ENCODE measurements at places on chromosomes 6 and 20.

GRCh38 chr6:40953486-40953885 lies 85.5 kb downstream of the UNC5CL start:
- no peak for DNase-seq

GRCh38 chr20:4045741-4046140 lies 30.4 kb upstream of the RNF24 start:
- no peak for DNase-seq

DNA sequence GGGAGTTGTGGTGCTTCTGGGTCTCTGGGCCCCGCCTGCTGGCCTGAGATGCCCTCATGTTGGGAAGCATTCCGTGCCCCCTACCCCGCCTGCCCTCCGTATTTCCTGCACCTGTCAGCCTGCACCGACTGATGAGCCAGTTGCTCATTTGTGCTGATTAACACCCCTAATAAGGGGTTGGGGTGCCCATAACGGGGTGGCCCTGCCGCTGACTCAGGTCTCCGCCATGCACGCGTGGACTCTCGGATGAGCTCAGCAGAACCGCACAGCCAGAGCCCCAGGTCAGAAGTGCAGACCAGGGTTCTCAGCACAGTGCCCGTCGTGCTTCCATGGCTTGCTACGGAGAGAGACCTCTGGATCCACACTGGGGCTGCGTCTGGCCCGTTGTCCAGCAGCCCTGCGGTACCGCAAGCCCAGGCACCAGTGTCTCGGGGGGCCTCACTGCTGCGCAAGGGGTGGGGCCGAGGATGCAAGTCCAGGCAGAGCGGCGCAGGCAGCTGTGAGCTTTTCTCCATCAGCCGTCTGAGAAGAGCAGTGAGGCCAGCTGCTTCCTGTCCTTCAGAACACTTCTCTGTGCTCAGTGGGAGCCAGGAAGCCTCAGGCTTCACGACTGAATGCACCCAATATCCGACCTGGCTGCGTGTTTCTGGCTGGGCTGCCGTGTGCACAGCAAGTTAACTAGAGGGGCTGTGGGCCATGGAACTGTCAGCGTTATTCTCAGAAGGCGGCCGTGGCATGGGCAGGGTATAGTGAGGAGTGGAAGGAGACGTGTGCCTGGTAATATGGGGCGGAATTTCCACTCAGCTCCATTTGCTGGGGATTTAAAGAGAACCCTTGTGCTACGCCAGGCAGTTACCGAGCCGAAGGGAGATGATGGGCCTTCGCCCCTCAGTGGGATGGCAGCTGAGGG lies 18.6 kb downstream of the MTG2 start:
- DNase-seq = no peak

DNA sequence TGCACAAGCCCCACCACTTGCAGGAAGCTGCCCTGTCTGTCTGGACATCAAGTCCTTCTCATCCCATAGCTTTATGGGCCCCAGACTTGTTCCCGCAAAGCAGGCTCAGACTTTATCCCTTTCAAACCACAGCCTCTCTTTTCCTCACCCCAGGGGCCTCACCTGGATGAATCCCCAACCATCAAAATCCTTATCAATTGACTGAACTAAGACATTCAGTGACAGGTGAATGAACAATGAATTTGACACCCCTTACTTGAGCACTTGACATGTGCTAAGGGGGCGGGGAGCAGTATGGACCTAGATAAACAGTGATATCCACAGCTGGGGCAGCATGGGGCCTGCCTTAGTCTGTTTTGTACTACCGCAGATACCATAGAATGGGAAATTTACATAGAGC lies 5.0 kb downstream of the RAB44 start:
- DNase-seq = no peak

DNA sequence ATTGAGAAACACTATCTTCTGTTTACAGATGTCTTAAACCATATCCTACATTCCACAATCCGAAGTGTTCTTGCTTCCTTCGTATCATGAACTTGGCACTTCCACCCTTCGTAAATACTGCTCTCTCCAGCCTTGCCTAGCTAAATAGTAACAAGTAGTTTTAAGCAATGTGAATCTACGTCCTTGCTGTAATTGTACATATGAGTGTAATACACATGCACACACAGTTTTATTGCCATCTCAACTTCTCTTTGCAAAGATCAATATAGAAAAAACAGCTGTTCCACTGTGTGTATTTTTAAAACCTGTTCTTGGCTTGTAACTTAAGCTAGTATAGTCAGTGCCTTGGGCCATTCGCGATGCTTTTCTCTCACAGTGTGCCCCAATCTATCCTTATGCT lies 1524.7 kb downstream of the GRIK2 start:
- DNase-seq = no peak

DNA sequence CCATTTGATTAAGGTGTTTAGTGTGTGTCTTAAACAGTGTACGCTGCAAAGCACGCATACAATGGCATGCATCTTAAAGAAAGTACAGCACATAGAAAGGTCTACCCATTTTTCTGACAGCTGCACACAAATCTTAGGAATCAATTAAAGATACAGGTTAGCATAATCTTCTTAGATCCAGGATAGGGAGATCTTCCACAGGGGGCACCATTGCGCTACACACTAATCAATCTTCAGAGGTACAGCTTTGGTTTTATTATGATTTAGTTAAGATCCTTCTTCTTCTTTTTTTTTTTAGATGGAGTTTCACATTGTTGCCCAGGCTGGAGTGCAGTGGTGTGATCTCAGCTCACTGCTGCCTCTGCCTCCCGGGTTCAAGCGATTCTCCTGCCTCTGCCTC lies 63.7 kb upstream of the BEND3 start:
- DNase-seq = no peak

GRCh38 chr6:26045065-26045927 lies 41.9 kb upstream of the HFE start:
- no peak for DNase-seq

GRCh38 chr6:113539202-113539601 lies 317.9 kb upstream of the MARCKS start:
- no peak for DNase-seq

- DNase-seq = no peak
These were observed 36.4 kb downstream of the HLA-DPB1 start for GRCh38 chr6:33112148-33112547.

GRCh38 chr20:46400828-46401477 lies 5.5 kb downstream of the ELMO2 start:
- no peak for DNase-seq

- DNase-seq = no peak
These were observed 469.1 kb upstream of the RUNX2 start for GRCh38 chr6:44858998-44859397.

DNA sequence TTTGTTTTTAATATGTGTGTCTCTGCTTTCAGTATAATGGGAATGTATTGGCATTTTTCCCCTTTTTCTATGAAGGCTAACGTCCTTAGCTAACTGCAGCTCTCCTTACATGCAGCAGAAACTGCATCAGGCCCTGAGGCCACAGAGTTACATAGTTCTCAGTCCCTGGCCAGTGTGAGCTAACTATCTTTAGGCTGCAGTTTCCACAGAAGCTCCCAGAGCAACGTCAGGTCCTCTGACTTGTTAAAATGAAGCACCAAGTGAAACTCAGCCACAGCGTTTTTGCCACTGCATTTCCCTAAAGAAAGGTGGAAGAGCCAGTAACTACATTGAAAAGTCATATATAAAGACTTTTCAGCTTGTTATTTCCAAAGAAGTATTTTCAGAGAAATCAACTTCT lies 244.7 kb downstream of the CBLN4 start:
- no peak for DNase-seq

GRCh38 chr6:148186916-148187315 lies 155.7 kb upstream of the SASH1 start:
- no peak for DNase-seq

- DNase-seq = no peak
These were observed 24.8 kb downstream of the SUN5 start for GRCh38 chr20:32979201-32979998.

DNA sequence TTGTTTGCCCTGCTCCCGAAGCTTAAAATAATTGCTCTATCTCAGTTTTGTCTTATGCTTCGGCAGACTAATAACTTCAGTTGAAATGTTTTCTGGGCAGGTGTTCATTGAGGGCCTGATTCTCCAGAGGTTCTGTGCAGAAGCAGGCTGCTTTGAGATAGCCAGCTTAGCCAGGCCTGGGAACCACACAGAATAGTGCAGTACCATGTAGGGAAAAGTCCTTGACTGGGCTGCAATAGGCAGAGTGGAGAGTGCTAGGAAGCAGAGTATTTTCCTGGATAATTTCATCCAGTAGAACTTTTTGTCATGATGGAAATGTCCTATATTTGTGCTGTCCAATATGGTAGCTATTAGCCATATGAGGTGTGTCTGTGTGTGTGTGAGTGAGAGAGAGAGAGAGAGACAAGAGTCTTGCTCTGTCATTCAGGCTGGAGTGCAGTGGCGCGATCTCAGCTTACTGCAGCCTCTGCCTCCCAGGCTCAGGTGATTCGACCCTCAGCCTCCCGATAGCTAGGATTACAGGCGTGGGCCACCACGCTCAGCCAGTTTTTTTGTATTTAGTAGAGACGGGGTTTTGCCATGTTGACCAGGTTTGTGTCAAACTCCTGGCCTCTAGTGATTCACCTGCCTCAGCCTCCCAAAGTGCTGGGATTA lies 15.9 kb downstream of the TOP1 start:
- DNase-seq = no peak

DNA sequence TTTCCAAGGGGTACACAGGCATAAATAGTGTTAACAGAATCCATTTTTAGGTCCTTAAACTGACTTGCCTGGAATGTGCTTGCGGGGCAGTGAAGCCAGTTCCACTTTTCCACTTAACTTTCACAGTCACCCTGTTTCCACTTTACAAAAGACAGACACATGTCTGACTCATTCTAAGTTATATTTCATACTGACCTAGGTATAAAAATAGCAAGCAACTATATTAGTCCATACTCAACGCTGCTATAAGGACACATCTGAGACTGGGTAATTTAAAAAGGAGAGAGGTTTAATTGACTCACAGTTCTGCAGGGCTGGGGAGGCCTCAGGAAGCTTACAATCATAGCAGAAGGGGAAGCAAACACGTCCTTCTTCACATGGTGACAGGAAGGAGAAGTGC lies 88.2 kb downstream of the MTFR2 start:
- DNase-seq = no peak

DNA sequence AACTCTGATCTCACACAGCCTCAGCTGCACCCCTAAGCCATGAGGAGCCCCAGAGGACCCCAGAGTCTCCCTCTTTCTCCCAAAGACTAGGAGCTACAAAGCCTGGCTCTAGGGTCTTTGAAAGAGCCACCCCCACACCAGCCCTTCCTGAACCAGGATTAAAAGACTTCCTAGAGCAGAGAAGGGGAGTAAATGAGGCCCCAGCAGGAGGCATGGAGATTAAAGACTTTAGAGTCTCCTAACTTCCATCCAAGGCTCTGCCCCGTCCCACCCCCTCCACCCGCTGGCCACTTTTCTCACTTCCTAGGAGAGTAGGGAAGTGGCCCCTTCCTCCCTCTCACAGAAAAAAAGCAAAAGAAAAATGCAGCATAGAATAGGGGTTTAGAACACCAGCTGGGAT lies 1.7 kb downstream of the PREX1 start:
- no peak for DNase-seq

GRCh38 chr20:53077373-53078205 lies 105.4 kb downstream of the TSHZ2 start:
- peak; percentile 22 for DNase-seq

DNA sequence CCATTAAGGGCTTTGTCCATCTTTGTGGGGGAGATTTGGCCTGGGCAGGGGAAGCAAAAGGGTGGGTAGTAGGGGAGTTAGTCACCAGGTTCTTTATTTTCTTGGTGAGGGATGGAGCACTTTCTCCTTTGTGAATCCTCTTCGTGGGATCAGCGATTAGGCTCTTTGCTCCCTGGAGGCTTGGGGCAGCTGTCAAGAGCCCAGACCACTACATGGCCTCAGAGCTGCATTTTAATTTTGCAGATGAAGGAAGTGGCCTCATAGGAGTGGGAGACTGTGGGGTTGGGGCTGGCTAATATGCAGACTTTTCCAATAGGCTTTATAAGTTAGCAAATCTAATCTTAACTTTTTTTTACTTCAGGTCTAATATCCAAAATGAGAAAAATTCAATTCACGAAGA lies 168.1 kb upstream of the DEFB112 start:
- no peak for DNase-seq
